ENCODE measurements at places on chromosomes 1 and 21.
A peak's percentile ranks its signal among the peaks of the same experiment; 100 is the strongest.

- no peak for DNase-seq
These were observed 12.8 kb downstream of the LRP8 start for GRCh38 chr1:53315046-53315445.

- no peak for DNase-seq
These were observed 189.6 kb upstream of the ST6GALNAC5 start for GRCh38 chr1:76677416-76678405.

DNA sequence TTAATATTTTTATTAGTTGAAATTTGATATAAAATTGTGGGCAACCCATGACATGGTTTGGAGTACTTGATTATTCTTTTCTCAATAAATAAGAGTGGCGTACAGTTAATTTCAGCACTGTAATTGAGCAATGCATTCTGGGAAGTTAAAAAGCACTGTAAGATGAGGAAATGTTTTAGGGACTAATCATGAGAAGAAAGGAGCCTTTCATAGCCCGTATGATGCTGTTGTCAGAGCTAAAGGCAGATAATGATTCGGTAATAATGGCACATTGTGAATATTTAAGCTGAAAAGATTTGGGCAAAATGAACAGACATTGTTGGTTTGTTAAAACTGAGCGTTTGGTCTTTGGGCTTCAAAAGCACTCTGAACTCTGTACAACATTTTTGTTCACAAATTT, 139.3 kb downstream of the NFIA start:
- DNase-seq = no peak

DNA sequence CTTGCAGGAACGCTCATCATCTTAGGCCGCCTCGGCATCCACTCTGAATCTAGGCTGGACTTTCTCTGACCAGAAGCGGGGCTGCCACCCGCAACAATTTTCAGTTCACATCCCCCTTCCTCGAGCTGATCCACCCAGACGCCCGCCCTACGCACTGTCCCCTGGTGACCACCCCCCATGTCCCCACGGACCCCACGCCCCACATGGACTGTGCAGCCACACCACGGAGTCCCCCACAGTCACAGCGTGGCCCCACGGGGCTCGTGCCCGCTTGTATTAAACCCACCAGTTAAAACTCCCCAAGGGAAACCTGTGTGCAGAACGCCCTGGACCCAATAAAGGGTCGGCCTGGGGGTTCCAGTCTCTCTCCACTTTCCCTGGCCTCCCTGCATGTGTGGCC, 13.0 kb upstream of the C1QTNF12 start:
- DNase-seq = no peak

GRCh38 chr1:199029855-199030254, 391.0 kb downstream of the PTPRC start:
- no peak for DNase-seq

DNA sequence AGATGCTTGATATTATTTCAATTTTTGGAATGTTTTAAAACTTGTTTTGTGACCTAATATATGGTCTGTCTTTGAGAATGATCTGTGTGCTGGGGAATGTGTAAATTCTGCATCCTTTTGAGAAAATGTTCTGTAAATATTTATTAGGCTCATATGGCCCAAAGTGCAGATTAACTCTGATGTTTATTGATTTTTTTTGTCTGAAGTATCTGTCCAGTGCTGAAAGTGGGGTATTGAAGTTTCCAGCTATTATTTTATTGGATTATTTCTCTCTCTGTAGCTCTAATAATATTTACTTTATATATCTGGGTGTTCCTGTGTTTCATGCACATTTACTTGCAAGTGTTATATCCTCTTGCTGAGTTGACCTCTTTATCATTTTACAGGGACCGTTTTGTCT, 1397.2 kb downstream of the PLA2G4A start:
- DNase-seq = no peak

DNA sequence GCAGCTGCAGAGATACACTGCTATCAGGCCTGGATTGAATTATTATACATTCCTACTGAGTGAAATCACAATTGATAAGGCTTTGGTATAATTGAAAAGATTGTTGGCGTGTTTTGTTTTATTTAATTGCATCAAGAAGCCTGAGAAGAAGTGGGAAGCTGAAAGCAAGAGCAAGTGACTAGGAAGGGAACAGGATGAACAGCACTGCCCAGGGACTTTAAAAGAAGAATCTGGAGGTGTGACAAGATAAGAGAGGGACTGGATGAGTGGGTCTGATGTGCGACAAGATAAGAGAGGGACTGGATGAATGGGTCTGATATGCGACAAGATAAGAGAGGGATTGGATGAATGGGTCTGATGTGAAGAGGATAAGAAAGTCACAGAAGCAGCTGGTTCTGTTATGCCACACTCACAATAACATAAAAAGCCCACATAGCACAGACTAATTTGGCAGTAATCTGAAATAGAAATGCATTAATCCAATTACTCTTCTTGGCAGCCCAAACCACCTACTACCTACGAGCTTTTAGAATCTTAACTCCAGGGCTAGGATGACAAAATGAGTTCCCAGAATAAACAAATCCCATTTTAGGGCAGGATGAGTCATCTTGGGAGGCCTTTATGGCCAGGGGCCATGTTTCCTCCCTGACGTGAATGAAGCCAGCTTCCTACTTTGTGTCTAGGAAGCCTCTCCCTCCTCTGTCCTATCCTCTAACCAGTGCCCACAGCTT, 129.7 kb downstream of the DUSP10 start:
- peak; percentile 66 for DNase-seq

GRCh38 chr1:87795615-87796337, 467.1 kb downstream of the LMO4 start:
- no peak for DNase-seq

Data from right hindlimb (tissue), 1 donor.